Effector memory CD4-positive, alpha-beta T cell (primary cell): ENCODE measurements at places on chromosomes 11 and 22.
A peak's percentile ranks its signal among the peaks of the same experiment; 100 is the strongest.

DNA sequence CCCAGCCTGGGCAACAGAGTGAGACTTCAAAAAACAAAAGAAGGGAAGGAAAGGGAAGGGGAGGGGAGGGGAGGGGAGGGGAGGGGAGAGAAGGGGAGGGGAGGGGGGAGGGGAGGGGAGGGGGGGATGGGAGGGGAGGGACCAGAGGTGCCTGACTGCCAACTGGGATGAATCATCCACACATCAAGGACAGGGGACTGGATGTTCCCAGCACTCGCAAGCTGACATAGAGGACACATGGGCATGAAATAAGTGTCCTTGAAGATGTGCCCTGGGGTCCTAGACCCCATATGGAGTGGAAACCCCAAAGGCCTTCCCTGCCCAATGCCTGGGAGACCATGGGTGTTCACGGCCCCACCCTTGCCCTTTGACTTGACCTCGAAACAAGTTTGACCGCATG is 19.8 kb downstream of the TST start:
- no peak for DNase-seq

DNA sequence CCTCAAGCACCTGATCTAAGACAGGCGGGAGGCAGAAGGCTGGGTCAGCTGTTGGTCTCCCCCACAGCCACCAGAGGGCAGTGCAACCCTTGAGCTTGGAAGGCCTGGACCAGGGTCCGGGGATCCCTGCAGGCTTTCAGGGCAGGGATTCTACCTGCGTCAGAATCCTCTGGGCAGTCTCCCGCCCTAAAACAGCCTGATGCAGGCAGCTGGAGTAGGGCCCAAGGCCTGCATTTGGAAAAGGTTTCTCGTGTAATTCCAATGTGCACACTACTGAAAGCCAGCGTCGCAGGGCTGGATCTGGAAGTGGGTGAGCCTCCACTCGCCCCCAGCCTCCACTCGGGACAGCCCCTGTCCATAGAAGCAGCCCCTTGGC is 31.8 kb downstream of the BID start:
- peak; percentile 47 for DNase-seq

DNA sequence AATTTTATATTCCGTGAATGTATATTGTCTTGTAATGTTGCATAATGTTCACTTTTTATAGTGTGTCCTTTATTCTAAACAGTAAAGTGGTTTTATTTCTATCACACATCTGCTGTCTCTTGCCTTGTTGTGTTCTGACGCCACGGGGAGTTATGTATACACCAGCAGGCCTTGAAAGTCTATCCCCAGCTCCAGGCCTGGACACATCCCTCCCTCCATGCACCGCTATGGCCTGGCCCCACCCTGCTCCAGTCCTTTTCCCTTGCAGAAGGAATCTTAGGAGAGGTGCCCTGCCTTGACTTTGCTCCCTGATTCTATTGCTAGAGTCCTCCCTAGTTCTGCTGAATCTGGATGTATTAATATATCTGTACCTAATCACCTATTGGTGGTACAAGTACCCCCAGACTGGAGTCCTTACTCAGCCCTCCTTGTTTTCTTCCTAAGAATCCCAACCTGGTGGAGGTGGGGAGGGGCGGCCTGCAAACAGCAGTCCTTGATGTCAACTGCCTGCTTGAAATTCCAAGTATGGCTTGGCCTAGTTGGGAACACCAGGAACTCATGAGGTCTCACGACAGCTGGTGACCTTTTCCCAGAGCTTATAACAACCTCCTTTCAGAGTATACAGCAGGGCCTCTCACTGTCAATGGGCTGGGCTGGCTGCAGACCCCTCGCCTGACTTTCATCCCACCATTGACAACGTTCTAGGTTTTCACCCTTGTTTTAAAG is 61.6 kb downstream of the TIMP3 start:
- no peak for DNase-seq

GRCh38 chr11:41784513-41785335 is 325.3 kb upstream of the LRRC4C start:
- DNase-seq: no peak

DNA sequence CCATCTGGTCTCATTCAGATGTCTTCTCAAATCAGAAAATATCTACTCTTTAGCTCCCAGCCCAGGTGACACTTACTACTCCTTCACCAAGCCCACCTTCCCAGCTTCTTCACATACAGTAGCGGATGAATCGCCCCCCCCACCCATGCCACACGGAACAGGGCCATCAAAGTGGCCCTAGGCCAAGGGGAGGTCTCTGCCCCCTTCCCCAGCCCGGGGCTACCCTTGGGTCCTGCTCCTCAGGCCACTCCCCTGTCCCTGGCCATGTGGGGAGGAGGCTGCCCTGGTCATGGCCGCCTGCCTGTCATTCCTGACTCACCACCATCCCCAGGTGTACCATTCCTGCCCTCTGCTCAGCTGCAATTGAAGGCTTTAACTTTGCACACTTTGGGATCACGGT is 142.8 kb downstream of the NECTIN1 start:
- no peak for DNase-seq
